ENCODE measurements at places on chromosomes 3 and 15.

- no peak for DNase-seq
Measured at GRCh38 chr3:30628901-30629590, 22.6 kb downstream of the TGFBR2 start.

GRCh38 chr15:48421362-48421761, 90.1 kb downstream of the DUT start:
- no peak for DNase-seq

GRCh38 chr15:78321786-78322185, 18.4 kb upstream of the CRABP1 start:
- no peak for DNase-seq

GRCh38 chr15:68113273-68113672, 59.2 kb downstream of the PIAS1 start:
- no peak for DNase-seq

- no peak for DNase-seq
Measured at GRCh38 chr3:126277629-126278378, 79.4 kb downstream of the KLF15 start.

DNA sequence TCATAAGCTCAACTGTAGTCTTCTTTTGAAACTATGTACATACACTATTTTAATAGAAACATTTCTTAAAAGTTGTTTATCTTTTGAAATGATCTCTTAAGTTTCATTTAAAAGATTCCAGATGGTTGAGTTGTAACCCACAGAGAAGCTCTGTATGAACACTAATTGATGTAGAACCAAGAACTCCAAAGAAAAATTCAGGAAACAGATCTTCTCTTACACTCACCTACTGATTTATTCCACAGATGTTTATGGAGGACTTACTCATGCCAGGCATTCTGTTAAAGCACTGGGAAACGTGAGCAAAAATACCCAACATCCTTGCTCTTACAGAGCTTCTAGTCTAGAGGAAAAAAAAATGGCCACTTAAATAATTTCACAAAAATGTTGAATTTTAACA, 551.1 kb downstream of the NAALADL2 start:
- DNase-seq: no peak

GRCh38 chr3:135272026-135272669, 477.1 kb downstream of the EPHB1 start:
- no peak for DNase-seq

DNA sequence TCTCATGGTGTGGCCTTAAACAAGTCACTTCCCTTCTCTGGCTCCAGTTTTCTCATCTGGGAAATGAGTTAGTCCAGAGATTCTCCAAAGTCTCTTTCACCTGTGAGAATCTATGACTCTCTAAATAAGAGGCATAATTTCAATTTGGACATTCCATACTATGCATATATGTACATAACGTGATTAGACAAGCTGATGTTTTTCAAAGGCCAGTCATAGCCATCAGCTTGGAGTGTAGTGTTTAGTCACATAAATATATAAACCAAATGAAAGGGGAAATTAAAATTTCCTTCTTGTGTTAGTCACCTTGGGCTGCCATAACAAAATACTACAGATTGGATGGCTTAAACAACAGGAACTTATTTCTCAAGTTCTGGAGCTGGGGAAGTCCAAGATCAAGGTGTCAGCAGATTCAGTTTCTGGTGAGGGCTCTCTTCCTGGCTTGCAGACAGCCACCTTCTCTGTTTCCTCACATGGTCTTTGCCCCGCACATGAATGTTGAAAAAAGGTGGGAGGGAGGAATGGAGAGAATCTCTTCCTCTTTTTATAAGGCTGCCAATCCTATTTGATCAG, 19.4 kb downstream of the TMEM41A start:
- no peak for DNase-seq

DNA sequence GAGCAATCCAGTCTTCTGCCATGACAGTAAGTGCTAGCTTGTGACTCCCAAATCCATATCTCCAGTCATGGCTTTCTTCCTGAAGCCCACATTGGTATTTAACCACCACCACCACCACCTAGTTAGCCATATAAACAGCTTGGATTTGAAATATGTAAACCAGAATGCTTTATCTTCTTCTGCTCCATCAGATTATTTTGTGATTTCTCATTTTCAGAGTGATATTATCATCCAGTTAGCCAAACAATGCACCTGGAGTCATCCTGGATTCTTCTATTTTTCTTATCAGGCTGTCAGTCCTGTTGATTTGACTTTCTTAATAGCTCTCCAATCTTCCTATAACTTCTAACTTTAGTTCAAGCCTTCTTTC, 124.3 kb upstream of the PTX3 start:
- no peak for DNase-seq

- DNase-seq: no peak
Measured at GRCh38 chr3:46112296-46112695, 85.0 kb upstream of the XCR1 start.

- DNase-seq: no peak
Measured at GRCh38 chr3:126682009-126682408, 22.0 kb upstream of the CHCHD6 start.

GRCh38 chr3:180330440-180330839, 271.5 kb upstream of the TTC14 start:
- no peak for DNase-seq

DNA sequence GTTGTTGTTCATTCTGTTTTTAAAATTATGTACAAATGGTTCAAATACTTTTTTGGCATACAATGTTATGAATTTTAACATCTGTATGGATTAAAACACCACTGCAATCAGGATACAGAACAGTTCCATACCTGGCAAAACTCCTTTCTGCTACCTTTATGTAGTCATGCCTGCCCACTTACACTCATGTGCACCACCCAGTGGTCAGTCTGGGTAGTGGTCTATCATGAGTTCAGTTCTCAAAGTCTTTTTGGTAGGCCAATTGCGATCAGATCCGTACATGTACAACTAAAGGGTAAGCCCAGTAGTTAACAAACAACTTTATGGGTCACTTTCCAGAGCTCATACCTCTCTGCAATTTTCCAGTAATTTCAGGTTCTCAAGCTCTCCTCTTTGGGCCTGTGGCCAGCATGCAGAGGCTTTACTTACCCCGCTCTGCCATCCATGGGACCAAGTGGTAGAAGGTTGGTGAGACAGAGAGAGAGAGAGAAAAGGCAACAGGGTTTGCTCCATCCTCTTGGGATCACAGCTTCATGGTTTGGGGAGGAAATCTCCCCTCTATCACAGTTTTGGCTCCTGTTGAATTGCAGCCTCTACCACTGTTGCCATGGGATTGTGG, 63.9 kb upstream of the FAM98B start:
- DNase-seq: peak; percentile 70

DNA sequence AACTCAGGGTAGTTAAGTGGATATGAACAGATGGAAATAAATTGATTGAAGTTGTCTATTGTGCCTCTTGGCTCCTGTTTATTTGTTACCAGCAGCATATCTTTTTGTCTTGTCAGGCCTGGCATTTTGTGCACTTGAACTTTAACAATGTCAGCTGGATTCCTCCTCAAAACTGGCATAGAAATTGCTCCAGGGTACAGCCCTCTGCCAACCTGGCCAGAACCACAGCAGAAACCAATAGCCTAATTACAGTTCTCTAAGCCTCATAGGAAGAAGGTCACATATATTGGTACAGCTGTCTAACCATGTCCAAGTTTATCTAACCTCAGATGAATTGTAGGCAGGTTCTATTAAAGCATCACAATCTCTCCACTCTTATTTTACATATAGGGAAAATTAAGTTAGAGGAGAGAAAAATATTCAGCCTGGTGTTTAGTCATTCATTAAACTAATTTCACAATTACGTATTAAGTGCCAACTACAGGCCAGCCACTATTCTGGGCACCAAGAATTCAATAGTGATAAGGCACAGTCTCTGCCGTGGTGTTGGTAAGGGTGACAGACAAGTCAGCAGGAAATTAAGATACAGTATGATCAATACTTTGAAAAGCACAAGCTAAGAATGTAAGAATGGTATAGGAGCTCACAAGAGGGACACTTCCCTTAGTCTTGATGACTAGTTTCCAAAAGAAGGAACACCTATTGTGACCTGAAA, 452.9 kb upstream of the NECTIN3 start:
- no peak for DNase-seq

GRCh38 chr15:48761393-48762158, 49.3 kb downstream of the CEP152 start:
- DNase-seq: no peak

DNA sequence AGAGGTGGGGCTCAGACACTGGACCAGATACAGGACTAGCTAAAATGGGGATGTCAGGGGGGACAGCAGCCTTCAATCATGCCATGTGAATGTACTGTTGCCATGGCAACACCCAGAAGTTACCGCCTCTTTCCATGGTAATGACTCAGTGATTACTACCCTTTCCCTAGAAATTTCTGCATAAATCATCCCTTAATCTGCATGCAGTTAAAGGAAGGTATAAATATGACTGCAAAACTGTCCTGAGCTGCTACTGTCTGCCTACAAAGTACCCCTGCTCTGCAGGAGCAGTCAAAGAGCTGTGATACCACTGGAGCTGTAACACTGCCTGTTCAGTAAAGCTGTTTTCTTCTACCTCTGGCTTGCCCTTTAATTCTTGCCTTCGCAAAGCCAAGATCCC, 168.2 kb downstream of the PEAK1 start:
- DNase-seq: no peak

DNA sequence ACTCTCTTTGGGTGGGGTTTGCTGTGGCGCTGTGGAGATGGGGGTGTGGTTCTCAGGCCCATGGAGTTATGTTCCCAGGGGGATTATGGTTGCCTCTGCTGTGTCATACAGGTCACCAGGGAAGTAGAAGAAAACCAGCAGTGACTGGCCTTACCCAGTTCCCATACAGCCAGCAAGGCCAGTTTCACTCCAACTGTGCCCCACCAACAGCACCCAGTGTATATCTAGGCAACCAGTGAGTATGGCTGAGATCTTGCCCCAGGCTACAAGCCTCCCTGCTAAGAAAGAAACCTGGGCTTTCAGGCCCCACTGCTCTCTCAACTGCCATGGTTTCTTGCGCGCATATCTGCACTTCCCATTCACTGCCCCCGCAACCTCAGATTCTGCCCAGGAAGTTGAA, 31.4 kb upstream of the RARB start:
- DNase-seq: no peak

GRCh38 chr3:6779140-6779539, 81.8 kb upstream of the GRM7 start:
- DNase-seq: no peak

DNA sequence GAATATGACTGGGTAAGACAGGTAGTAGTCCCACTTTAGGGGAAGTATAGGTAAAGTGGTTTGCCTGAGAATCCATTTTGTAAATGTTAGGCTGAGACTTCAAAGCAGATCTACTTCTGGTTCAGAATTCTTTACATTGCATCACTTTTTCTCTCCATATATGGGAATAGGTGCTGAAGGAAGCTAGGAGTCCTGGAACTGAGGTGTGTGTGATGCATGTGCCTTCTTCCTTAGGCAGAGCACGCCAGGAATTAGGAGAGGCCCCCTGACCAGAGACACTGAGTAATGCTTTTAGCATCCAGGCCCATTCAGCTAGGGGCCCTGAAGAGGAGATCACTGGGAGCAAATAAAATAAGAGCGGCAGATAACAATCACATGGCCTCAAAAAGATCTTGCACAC, 69.2 kb upstream of the DCP1A start:
- DNase-seq: no peak

- DNase-seq: peak; percentile 31
Measured at GRCh38 chr3:135503760-135504686, 461.5 kb upstream of the PPP2R3A start.

GRCh38 chr15:32152574-32152973, 122.3 kb downstream of the CHRNA7 start:
- no peak for DNase-seq

- no peak for DNase-seq
Measured at GRCh38 chr3:22334996-22335395, 584.0 kb upstream of the ZNF385D start.

DNA sequence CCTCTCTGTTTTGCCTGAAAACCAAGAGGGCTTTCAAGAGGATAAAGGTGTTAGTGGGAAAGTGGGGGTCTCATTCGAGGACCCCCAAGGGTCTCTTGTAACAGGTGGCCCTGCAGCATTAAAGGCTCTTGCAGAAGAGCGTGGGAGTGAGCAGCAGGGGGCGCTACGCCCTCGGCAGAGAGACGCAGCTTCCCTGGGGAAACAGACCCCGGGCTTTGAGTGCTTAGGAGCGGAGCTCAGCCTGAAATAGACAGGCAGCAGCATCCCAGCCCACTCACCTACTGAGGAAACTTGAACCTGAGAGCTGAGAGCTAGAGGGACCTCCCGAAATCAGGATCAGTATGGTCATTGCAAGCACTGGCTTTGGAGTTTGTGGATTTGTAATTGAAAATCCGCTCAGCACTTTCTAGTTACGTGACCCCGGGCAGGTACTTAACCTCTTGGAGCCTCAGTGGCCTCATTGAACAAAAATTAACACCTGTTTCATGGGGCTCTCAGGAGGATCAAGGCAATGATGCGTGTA, 25.7 kb downstream of the RPLP1 start:
- peak; percentile 47 for DNase-seq

- DNase-seq: no peak
Measured at GRCh38 chr15:55619783-55620182, 31.6 kb upstream of the PYGO1 start.

DNA sequence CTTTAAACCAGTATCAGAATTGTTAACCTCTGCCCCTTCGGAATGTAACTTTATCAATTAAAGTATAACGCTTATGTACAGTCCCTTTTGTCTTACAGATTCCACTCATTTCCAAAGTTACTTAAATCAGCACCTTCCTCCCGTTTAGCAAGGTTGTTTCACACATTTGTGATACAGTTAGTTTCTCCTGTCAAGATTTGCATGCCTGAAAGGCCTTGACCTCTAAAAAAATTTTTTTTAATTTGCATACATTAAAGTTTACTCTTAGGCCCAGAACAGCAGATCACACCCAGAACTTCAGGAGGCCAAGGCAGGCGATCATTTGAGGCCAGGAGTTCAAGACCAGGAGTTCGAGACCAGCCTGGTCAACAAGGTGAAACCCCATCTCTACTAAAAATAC, 9.1 kb downstream of the INO80 start:
- DNase-seq: no peak

DNA sequence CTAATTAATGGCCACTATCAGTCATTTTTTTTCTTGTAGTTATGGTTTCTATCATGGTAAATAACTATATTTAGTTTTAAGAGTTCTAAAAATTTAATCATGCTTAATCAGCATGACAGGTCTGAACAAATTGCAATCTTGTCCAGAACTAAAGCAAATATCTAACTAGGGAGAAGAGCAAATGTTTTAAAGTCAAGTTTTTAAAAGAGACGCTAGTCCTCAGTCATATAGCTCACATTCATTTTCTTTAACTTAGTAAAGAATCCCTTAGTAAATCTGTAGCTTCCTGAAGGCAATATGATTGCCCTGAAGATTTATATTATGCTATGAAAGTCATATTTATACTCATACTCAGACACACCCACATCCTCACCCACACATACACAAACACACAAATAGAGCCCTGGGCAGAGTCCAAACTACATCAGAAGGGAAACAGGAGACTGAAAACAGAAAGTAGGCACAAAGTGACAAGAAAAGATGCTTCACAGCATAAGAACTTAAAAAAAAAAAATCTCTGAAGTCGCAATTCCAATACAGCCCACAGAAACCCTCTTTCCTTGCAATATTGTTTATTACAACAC, 1149.1 kb downstream of the SI start:
- DNase-seq: no peak

Data from kidney glomerular epithelial cell (primary cell).